ENCODE measurements at places on chromosomes 2 and 18. TPM values are rescaled to one million over a fixed set of nuclear protein-coding genes. Genes with fewer than 3 reads are reported as not detected.

The MAP3K19 gene
- not detected for total RNA-seq

The PAX3 gene
- total RNA-seq: not detected

DNA sequence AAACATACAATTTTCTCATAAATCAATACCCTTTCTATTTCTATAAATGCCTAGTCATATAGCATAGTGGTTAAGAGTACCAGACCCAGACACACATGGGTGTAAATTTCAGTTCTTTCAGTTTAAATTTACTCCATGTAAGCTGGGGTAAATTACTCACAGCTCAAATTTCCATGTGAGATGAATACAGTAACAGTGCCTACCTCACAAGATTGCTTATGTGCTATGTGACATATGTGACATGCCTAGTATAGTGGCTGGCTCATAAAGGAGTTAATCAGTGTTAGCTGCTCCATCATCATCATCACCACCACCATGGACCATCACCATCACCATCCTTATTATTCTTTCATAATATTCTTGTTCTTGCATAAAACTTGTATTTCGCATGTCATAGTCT, 61.6 kb upstream of the CD302 start:
- no peak for DNase-seq

GRCh38 chr18:10669441-10670100, 143.7 kb downstream of the NAPG start:
- DNase-seq: no peak

GRCh38 chr2:46481198-46482193, 2.1 kb downstream of the TMEM247 start:
- peak; percentile 78 for DNase-seq

DNA sequence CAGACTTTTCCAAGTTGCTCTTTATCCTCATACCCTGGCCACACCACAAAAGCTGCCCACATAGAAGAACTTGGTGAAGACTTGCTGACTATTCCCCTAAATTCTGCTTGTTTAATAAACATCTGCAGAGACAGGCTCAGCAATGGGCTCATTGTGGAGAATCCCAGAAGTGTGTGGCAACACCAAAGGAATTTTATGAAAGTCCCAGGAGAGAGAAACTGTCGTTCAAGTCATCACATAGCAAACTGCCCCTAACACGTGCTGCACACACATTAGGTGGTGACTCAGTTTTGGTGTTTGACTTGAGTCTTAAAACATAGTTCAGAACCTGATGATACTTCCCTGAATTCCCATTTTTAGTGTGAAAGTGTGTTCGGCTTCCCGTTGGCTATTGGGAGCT, 38.6 kb downstream of the CYP1B1 start:
- DNase-seq: no peak

DNA sequence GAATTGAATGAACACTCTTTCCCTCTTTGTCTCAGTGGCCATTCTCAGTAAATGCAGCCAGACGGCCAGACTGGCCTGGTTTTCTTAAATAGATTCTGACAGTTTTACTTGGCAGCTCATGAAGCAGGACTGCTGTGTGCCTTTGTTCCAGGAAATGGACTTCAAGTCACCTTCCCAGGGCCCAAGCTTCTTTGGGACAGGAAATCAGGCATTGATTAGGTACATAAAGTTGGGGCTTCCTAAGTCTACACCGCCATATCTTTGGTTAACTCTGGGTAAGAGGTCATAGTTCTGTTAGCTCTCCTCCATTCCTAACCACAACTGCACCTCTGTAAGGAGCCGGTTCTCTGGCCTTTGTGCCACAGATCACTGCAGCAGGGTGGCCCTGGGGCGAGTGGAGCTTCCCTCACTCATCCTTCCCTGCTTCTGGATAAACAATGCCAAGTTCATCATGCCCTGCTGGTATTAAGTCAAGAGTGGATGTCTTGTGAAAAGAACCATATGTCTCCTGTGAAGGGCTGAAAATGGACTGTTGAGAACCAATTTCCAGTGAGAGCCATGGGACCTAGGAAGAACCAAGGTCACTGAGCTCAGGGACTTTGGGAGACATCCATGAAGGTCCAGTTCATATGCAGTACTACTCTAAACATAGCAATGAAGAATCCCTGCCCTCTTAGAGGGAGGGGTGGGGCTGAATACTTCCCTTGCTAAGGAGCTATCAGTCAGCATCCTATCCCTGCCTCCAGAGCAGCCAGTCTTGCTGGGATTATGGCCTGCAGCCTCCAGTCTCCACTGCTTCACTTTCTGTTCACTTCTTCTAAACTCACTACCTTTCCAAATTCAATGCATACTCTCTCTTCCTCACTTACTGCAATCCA, 122.6 kb upstream of the XPO1 start:
- no peak for DNase-seq

DNA sequence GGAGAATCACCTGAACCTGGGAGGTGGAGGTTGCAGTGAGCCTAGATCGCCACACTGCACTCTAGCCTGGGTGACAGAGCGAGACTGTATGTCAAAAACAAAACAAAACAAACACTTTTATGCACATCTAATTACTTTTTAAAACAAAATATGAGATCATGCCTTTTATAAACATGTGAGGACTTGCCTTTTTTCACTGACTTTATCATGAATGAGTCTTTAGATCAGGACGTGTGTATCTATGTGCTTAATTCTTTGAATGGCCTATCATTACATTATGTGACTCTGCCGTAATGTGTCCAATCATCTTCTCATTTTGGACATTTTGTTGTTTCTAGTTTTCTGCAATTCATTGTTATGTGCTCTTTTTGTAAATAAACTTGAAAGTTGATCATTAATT, 58.7 kb downstream of the FAM117B start:
- DNase-seq: no peak

All from Caki2 (cell line).